Fibroblast of villous mesenchyme (primary cell): ENCODE measurements at places on chromosomes 12 and 14. TPM values are rescaled to one million over a fixed set of nuclear protein-coding genes. Genes with fewer than 3 reads are reported as not detected.

SUSD6 gene
- total RNA-seq = 11.9 and 12.5 TPM in 2 replicates

DNA sequence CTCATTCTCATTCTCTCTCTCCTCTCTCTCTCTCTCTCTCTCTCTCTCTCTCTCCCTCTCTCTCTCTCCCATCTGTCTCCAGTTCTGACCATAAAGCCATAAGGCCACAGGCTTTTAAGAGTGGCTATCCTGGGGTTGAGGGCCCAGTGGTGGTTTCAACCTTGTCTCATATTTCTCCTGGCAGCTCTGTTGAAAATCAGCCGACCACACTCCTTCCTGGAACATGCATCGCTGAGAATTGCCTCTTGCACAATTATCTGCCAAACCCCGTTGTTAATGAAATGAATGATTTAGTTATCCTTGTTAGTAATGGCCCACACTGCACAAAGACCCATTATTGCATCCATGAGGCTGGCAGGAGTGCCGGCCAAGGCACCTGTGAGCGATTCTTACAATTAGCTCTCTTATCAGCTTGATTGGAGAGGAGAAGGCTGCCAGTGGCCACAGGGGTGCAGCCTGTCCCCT is 30.4 kb upstream of the KCNA5 start:
- DNase-seq = no peak

DNA sequence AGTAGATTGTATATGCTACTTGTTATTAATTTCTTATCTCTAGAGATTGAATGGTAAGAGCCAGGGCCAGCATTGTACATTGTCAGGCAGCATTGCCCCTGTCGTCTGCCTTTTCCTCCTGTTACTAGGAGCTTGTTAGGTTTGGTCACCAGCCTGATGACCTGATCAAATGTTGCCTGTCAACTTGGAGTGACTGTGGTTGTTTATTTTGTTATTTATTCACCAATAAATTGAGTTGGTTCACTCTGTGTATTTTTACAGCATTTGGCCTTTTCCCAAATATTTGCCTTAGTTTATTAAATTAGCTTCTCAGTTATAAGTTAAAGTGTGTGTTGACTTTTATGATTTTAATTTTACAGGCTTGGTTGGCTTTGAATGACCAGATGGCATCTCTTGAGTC is 88.4 kb downstream of the PRKCH start:
- DNase-seq = no peak

GRCh38 chr14:42437809-42438208 is 831.1 kb downstream of the LRFN5 start:
- no peak for DNase-seq

DNA sequence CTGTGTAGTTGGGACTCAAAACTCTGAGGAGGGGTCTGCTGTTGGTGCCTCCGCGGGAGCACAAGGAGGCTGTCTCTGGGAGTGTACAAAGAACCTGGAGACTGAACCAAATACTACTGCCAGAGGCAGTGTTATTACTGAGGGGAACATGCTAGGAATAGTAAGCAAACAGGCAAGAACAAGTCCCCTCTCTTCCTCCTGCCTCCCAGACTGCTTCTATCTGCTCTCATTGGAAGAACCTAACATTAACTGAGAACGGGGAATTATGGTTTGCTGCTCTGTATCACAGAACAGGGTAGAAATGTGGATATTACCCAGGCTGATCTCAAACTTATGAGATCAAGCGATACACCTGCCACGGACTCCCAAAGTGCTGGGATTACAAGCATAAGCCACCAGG is 4.5 kb upstream of the KMT5A start:
- no peak for DNase-seq

DNA sequence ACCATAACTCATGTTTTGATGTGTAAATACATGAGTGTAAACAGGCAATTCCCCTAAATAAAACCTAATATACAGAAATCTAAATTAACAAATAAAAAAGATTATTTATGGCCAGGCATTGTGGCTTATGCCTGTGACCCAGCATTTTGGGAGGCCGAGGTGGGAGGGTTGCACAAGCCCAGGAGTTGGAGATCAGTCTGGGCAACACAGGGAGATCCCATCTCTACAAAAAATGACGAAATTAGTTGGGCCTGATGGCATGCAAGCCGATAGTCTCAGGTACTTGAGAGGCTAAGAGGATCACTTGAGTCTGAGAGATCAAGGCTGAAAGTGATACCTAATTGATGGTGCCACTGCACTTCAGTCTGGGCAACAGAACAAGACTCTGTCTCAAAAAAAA is 48.7 kb downstream of the BCAT1 start:
- DNase-seq = no peak

RAB15 gene
- total RNA-seq = 3.5 and 4.2 TPM in 2 replicates

GRCh38 chr12:63037746-63038712 is 103.1 kb upstream of the PPM1H start:
- no peak for DNase-seq

DNA sequence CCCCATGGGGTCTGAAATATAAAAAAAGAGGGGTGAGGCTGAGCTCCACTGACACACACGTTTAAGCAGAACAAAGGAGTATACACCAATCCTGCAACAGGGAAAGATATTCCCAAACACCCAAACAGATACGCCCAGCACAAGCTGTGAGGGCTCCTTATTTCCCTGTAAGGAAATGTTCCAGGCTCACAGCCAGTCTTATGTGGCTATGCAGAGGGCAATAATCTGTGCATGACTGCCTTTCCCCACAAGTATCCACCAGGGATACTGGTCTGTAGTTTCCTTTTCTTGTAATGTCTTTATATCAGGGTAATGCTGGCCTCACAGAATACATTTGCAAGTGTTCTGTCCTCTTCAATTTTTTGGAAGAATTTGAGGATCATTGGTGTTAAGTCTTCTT is 141.7 kb upstream of the DAAM1 start:
- no peak for DNase-seq

ST8SIA1 gene
- total RNA-seq = 0.43 and 1.3 TPM in 2 replicates

ARMH4 gene
- total RNA-seq = 1.6 and 3.0 TPM in 2 replicates

DNA sequence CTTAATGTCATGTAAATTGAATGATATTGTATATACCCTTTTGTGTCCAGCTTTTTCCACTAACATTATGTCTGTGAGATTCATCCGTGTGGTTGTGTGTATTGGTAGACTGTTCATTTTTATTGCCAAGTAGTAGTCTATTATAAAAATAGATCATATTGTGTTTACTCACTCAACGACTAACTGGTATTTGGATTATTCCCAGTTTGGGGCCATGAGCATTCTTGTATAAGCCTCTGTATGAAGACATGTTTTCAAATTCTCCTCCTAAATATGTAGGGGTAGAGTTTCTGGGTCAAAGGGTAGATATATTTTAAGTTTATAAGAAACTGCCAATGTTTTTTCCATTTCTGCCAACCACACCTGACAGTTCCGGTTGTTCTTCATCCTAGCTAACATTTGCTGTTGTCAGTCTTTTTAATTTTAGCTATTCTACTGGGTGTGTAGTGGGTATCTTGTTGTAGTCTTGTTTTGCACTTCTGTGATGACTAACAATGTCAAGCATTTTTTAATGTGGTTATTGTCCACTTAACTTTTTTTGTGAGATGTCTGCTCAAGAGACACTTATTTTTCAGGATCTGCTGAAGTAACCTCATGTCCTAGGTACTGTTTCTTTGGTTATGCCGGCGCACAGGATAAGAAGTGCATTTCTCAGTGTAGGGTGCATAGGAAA is 93.2 kb downstream of the DACT1 start:
- no peak for DNase-seq

DNA sequence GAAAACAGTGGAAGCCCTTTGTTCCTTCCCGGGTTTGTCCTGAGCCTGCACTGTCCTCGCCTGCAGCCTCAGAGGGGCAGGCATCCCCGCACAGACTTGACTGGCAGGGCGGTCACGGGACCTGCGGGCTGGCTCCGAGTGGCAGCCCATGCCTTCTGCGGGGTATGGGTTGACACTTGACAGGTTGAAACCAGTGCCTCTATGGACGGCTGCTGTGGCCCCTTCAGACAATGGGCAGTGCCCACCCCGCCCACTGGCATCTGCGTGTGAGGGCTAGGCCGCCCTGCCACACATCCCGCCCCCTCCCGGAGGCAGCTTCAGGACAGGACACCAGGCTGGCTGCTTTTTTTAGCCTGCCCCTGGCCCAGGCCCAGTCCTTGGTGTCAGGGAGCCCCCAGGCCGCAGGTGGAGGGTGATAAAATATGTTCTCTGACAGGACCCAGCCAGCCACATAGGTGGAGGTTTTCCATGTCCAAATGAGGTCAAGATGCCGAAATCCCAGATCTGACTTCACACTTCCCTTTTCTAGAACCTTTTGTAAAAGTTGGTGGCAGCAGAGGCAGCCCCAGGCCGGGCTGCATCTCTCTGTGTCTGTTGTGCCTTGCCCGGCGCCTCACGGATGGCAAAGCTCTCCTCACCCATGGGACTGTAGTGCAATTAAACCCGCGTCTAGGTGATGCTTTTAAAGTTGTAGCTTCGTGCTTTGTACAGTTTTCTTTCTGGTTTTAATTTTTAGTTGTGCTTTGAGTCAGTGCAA is 10.0 kb downstream of the ANKRD9 start:
- DNase-seq = no peak

- no peak for DNase-seq
Observed at GRCh38 chr12:107493135-107493494, 192.5 kb upstream of the PWP1 start.

DNA sequence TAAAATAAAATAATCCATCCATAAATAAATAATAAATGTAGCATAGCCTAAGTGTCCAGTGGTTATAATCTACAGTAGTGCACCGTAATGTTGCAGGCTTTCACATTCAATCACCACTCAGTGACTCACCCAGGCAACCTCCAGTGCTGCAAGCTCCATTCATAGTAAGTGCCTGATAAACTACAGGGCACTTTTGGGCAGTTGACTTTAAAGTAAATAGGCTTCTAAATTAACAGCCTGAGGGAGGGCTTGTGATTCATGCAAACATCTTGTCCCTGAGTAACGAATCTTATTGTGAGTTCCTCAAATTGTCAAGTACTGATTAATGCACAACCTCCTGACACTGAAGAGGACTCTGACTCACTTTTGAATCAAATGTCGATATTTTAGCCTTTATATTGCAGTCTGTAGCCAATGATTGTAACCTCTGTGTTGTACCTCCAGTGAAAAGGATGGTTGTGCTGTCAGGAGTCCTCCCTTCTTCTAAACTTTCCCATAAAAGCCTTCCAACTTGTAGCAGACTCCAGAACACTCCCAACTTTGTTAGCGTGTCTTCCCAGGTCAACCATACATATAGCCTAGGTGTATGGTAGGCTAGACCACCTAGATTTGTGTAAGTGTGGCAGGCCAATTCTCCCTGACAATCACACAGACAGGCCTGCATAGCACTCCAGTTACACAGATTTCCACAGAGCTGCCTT is 55.0 kb upstream of the BICD1 start:
- DNase-seq = peak; percentile 94

GRCh38 chr14:92409043-92409442 is 86.1 kb downstream of the SLC24A4 start:
- peak; percentile 36 for DNase-seq

DNA sequence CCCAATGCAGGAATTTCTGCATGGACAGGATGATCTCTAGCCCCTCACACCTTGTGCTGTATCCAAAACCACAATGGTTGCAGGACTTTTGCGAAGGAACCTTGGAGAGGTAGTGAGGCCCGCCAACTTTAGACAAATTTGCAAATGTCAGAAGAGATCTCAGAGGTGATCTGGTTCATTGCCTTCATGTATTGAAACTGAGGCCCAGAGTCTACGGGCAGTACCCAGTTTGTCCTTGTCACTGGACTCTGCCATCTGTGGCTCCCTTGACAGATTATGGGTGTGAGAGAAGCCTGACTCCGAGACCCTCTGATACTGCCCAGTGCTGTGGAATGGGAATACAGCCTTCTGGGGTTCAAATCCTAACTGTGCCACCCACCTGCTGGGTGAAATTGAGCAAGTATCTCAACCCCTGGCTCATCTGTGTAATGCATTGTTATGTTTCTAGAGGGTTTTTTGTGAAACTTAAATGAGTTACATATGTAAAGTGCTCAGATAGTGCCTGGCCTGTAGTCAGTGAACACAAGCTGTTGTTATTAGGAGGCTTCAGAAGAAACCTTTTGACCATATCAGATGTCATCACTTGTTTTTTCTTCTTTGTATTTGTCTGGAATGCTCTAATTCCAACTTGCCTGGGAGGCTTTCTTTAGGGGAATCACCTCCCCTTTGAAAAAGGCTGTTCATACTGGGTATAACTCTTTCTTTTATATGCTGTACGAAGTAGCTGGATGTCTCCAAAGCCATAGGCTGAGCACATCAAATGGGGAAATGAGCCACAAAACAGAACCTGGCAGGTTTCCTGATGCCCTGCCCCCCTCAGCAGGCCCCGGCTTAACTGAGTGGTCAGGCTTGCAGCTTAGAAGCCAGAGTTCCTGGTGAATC is 71.4 kb upstream of the SRSF5 start:
- DNase-seq = peak; percentile 52

DNA sequence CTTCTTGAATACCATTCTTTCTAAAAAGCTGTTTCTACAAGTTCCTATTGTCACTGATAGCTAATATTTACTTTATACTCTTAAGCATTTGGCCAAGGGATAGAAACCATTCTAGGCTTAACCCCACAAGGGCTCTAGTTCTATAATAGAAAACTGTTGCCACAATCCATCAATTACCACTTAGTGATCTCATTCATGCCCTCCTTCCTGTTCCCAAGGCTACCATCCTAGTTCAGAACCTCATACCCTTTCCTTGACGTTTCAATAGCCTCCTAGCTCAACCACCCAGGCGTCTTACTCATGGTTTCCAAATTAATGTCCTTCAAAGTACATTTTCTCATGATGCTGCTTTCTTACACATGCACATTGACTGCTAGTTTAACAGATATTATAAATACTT is 493.5 kb downstream of the NAV3 start:
- DNase-seq = no peak

- no peak for DNase-seq
Observed at GRCh38 chr14:81433378-81433777, 33.3 kb upstream of the STON2 start.

RPL41 gene
- 1,700 and 3,242 TPM in 2 replicates for total RNA-seq

- no peak for DNase-seq
Observed at GRCh38 chr14:61557262-61557661, 138.1 kb upstream of the HIF1A start.

- DNase-seq = peak; percentile 92
Observed at GRCh38 chr14:20305265-20306078, at the start of gene TTC5. TSS of gene TTC5 (minus strand) at chr14:20305951. CDS start at chr14:20305937, 14 bp downstream.

- no peak for DNase-seq
Observed at GRCh38 chr12:121766290-121767039, 27.0 kb downstream of the RHOF start.

GRCh38 chr14:95072310-95072905 is 84.9 kb downstream of the DICER1 start:
- no peak for DNase-seq

- DNase-seq = no peak
Observed at GRCh38 chr14:91891721-91892220, 24.4 kb upstream of the TC2N start.

GRCh38 chr12:103632554-103633216 is 45.6 kb downstream of the STAB2 start:
- DNase-seq = peak; percentile 58
